ENCODE measurements at places on chromosomes 1 and 21.

DNA sequence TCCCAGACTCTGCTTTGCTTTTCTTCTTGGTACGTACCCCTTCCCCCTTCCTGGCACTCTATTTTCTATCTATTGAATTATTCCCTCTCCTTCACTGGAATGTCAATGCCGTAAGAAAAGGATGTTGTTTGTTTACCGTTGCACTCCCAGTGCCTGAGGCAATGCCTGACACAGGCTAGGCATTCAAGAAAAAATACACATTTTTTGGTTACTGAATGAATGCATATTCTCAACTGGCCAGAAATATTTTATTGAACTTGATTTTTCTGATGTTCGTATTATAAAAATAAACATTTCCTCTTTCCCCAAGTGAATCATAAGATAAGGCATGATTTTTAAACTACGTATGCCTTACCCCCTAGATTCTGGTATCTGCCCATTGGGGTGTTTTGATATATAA lies 41.2 kb downstream of the GNG12 start:
- no peak for DNase-seq

- no peak for DNase-seq
Observed at GRCh38 chr1:203479646-203480045, 4.0 kb downstream of the PRELP start.

GRCh38 chr1:1665815-1666251 lies 7.0 kb upstream of the CDK11B start:
- no peak for DNase-seq

DNA sequence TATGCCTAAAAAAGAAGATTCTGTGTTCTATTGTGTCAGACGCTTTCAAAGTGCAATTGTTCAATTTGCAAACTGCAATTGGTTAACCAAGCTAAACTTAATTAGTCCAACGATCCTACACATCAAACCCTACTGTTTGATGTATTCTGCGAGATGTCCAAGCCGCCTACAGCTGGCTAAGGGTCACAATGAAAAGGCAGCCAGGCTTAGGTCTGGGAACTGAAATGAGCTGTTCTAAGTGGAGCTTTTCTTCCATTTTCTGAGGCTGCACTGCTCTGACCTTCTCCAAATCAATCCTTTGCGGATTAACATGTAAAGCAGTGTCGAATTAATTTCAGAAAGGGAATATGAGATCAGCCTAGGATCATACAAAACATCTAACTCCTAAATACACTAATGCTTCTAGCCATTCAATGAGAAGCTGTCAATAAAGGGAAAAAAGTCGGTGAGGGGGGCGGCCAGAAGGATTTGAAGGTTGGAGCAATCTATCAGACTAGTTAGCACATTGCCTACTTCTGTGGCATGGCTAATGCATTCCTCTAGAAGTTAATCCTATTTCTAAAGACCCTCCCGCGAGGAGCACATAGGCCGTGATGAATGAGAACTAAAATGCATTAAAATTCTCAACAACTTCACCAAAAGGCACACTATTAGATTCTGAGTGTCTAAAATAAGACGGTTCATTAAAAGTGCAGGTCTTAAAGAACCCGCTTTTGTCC lies 119.0 kb downstream of the SIM2 start:
- no peak for DNase-seq

GRCh38 chr1:69776555-69776954 lies 208.8 kb downstream of the LRRC7 start:
- DNase-seq, result no peak

- DNase-seq, result no peak
Observed at GRCh38 chr1:37393173-37394120, 80.9 kb upstream of the ZC3H12A start.

DNA sequence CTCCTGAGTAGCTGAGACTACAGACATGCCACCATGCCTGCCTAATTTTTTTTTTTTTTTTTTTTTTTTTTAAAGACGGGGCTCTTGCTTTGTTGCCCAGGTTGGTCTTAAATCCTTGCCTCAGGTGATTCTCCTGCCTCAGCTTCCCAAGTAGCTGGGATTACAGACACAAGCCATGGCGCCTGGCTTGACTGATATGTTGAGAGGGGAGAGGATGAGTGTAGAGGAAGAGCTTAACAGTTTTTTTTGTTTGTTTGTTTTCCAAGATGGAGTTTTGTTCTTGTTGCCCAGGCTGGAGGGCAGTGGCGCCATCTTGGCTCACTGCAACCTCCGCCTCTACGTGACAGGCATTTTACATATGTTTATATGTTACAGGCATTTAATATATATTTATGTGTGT lies 2.5 kb downstream of the SRP9 start:
- no peak for DNase-seq

All from H54 (cell line).